ENCODE measurements at places on chromosomes 5 and 9.
A peak's percentile ranks its signal among the peaks of the same experiment; 100 is the strongest.

DNA sequence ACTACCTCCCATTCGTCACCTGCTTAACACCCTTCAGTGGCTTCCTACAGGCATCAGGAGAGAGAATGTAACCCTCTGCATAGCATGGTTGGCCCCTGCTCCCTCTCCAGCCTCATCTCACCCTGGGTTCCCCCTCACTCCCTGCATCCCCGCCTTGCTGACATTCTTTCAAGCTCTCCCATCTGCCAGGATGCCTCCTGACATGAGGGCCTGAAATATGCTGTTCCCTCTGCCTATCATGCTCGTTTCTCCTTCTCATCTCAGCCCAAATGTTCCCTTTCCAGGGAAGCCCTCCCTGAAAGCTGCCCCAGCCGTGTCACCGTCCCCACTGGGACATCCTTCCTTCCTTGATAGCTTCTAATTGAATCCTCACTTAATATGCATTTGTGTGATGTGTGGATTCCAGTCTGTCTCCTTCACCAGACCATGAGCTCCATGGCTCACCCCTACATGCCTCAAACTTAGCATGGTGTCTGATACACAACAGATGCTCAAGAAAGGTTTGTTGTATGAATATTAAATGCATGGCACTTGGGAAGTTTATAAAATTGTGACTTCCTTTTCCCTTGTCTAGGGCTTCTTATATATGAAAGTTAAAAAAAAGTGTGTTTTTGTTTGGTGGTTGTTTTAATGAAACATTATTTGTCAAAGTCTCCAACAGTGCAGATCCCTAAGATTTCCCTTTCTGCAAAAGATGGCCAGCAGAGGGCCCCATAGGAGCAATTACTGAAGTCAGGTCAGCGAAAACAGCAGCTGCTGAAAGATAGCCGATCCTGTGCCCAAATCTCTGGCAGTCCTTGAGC lies 7.3 kb upstream of the C5orf58 start:
- peak; percentile 65 for DNase-seq

GRCh38 chr9:127200106-127200862 lies 64.3 kb upstream of the GARNL3 start:
- DNase-seq = no peak

DNA sequence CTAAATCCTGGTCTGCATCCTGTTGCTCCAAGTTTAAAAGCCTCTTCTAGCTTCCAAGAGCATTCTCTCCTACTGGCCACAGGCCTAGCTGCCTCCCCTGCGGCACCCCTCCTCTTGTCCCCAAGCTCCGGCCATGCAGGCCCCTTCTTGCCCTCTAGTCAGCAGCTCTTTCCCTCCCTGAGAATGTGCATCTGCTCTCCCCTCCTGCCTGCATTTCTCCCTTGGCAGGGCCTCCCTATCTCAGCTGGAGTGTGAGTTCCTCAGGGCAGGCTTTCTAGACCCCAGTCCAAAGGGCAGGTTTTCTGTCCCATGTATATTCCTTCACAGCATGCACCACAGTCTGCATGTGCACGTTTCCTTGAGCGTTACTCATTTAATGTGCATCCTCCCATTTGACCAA lies 24.6 kb upstream of the BARX1 start:
- DNase-seq = no peak

- no peak for DNase-seq
These were observed 353.5 kb downstream of the NDUFS4 start for GRCh38 chr5:53913941-53914340.

- no peak for DNase-seq
These were observed 40.0 kb downstream of the CMYA5 start for GRCh38 chr5:79729679-79730078.

GRCh38 chr5:67289763-67290521 lies 93.3 kb upstream of the CD180 start:
- peak; percentile 74 for DNase-seq

- no peak for DNase-seq
These were observed 137.3 kb downstream of the SEC61B start for GRCh38 chr9:99359336-99359735.

GRCh38 chr5:180127682-180128670 lies 56.4 kb upstream of the RNF130 start:
- peak; percentile 48 for DNase-seq

DNA sequence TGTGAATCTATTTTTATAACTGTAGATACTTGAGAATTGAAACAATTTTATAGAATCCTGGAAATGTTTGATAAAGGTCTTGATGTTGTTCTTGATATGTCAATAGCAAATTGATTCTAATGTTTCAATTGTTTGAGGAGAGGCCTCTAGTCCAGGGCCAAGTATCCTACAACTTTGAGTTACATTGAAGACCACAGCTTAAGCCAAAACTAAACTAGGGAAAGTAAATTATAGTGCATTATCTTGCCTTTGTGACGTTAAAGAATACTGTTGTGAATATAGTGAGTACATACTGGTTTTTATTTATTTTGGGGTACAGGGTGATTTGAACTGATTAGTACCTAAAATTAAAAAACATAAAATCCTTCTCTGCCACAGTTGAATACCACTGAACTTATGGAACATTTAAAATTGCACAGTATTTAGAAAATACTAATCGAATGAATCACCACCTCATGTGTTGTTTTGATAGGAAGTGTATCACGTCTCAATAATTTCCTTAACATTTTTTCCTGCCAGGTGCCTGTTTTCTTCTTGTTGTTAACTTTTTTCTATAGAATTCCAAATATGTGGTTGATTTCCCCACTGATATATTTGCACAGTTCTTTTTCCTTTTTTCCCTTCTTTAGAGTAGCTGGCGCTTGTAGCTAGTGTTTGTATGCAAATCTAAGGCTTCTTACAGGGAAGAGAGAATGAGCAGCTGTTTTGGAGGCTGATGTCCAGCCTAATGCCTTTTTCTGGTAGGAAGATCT lies 12.5 kb downstream of the ARHGEF28 start:
- DNase-seq = no peak

DNA sequence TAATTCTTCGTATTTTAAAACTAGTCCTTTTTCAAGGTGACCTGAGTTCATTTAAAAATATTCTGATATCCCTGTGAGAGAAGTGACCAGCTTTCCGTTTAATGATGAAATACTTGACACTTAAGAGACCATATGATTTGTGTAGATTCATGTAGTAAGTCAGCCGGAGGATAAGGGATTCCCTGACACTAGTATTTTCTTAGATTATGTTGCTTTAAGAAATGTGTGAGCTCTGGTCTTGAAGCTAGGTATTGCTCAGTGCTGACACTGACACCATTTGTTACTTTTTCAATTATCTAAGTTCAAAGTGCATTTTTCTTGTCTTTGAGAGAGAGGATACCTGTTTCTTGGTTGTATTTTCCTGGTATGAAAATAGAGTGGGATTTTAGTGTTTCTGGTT lies 4.2 kb downstream of the NIPBL start:
- no peak for DNase-seq

GRCh38 chr5:82285206-82285605 lies 7.1 kb upstream of the RPS23 start:
- no peak for DNase-seq

GRCh38 chr5:181108578-181109165 lies 22.3 kb downstream of the OR2V1 start:
- DNase-seq = no peak

DNA sequence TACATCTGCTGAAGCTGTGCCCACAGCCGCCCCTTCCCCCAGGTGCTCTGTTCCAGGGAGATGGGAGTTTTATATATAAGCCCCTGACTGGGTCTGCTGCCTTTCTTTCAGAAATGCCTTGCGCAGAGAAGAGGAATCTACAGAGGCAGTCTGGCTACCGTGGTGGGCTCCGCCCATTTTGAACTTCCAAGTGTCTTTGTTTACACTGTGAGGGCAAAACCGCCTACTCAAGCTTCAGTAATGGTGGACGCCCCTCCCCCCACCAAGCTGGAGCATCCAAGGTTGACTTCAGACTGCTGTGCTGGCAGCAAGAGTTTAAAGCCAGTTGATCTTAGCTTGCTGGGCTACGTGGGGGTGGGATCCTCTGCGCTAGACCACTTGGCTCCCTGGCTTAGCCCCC lies 41.3 kb downstream of the RANBP17 start:
- no peak for DNase-seq

DNA sequence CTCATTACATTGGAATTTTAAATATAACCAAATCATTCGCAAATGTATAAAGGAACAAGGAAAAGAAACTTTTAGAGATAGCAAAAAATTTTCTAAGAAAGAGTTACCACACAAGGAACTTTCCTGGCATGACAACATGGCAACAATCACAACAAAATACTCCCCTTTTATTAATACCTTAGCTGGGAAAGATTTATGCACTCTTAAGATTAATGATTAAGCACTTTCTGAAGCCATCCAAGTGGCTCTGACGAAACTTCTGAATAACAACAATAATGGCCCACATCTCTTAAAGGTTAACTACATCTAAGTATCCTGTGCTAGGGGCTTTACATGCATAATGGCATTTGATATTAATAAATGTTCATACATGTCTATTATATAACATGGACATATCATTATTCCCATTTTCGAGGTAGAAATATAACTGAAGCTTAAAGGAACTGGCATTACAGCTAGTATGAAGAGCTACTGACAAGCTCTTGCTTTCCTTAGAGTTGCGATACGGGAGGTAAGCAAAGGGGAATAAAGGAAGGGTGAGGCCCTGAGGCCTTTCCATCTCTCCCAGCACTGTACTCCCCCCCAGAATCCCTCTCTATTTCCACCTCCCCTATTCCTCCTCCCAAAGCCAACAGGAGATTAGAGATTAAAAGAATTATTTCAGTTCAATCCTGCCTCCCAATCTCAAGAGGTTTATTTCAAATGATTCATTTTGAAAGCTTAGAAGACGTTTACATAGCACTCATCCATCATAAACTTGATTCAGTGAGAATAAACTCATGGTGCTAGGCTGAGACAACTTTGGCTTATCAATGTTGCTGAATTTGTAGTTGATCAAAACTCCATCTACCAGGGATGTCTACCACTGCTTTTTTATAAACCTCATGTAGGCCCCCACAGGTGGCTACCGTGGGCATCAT lies 9.6 kb downstream of the MTMR12 start:
- no peak for DNase-seq

DNA sequence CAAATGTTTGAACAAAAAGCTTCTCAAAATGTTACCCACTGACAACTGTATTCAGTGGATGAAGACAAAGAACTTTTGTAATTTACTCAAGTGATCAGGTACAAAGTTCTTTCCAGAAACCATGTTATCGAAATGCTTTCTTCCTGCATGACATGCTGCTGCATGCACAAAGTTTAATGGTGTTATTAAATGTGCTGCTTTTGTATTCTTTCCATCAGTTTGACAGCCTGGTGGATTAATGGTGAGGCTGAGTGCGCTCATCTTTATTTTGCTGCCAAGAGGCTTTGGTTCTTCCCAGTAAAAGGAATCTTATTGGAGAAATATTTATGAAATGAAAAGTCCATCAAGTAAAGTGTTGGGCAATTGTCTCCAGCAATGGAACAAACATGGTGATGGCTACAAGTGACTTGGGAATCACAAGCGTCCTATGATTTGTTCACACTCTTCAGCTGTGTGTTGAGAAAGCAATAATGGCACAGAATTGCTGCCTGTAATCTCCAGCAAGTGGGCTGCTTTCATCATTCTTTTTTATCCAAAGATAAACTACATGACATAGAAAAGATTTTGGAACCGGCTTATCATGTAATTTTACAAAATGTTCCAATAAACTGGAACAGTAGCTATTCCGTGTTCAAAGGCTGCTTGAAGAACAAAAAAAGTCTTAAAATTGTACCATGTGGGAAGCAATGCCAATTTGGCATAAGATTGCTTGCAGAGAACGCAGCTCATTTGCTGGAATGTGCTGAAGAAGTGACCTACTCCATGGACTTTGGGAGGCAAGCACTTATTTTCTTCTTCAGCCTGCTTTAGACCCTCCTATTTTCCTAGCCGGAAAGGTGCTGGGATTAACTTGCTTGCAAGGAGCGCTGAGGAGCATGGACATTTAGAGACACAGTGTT lies 153.1 kb downstream of the HSD17B3 start:
- DNase-seq = no peak

DNA sequence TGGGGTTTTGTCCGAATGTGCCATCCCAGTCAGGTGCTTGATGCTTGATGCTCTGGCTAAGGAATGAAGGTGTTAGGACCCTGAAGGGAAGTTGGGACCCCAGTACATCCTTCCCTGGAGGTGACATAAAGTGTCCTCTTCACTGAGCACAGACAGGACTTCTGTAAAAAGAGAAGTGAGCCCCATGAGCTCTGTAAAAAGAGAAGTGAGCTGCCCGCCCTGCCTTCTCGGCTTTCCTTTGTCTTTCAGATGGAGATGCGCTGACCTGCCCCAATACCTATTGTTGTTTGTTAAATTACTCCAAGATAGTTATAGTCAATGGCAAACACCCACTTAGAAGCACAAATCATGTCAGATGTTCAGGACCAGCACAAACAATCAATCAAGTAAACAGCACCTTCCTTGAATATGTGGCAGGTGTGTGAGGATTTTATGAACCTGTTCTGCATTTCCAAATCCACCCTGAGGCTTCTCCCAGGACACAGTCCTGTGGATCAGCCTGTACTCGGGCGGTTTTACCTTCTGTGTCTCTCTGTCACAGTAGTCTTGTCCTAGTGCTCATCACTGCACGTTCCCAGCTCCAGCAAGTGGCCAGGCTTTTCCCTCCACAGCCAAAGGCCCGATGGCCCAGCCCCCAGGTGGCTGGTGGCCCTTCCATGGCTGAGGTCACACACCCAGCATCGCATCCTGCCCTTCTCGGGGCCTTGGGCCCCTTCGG lies 191.4 kb downstream of the MTRR start:
- no peak for DNase-seq

- no peak for DNase-seq
These were observed 49.5 kb downstream of the GALNT12 start for GRCh38 chr9:98856982-98857381.

- no peak for DNase-seq
These were observed 25.8 kb upstream of the TRIM32 start for GRCh38 chr9:116661037-116661954.

DNA sequence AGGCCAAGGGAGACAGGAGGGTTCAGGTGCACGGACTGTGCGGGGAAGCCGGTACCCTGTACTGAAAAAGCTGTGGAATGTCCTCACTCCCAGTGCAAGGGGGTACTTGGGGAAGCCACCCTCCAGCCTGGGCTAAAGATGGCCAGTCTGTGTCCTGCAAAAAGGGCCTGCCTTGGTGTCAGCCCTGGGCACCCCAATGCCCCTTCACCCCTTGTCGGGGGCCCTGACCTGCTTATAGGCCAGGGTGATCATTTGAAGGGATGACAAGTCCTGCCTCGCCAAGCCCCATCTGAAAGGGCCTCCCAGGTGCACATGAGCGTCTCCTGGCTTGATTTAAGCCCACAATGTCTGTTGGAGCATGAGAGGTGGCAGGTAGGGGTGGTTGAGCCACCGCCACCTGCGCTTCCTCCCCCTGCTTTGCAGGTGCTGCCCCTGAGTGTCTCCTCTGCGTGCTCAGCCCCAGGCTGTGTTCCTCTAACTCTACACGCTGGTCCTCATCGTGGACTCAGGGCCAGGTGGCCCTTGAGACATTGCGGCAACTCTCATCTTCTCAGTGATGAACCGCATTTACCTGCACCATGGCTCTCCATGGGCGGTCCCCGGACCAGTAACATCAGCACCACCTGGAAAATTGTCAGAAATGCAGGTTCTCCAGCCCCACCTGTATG lies 97.0 kb downstream of the ANKRD33B start:
- no peak for DNase-seq

DNA sequence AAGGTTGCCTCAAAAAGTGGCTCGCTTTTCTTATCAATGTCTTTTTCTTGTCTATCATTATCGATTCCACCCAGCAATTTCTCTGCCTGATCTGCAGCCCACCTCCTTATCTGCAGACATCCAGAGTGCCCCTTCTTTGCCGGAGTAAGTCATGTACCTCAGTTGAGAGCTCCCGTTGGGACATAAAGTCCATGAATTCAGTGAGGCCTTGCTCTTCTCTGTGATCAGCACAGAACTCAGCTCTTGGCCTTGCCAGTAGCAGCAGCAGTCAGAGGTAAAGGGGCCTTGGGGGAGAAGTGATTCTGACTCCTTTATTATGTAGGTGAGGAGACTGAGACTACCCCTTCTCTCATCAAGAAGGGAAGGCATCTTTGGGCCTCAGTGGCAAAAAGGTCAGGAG lies 24.9 kb upstream of the DCAF12 start:
- DNase-seq = no peak

All from left lung (tissue), 14 donors.